CD4-positive, alpha-beta T cell treated with Interleukin-10 for 1 hour (primary cell): ENCODE measurements at places on chromosomes 5 and 9.

DNA sequence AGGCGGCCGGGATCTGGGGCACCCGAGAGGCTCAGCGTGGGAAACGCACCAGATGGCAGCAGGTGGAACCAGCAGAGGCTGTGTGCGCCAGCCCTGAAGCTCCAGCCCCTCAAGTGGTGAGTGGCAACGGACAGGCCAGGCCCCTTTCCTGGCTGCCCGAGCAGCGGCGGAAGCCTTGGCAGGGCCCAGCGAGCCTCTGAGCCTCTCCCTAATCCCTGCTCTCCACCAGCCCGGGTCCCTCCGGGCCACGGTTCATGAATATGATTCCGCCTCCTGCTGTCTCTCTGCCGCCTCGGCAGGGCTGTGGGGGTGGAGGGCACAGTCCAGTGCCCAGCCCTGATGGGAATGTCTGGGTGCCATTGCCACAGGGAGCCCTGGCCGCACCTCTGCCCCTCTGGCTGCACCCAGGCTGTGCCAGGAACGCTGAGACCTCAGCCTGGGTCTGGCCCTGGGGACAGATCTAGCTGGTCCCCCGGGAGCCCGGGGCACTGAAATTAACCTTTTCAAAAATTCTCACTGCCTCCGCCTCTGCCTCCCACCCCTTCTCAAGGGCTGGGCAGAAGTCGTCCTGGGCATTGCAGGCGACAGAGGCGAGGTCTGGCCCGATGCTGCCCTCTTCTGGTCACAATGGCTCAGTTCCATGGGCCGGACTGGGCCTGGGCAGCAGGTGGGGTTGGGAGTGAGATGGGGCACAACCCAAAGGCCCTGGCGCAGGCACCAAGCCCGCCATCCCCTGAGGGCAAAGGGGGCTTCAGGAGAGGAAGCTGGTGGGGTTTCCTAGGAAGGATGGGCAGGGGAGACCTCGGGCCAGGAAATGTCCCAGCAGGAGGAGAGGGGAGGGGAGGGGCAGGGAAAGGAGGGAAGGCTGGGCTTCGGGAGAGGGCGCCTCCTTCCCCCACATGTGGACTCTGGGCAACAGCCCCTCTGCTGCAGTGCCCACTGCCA, 20.3 kb downstream of the CCDC187 start:
- DNase-seq: peak; percentile 76

DNA sequence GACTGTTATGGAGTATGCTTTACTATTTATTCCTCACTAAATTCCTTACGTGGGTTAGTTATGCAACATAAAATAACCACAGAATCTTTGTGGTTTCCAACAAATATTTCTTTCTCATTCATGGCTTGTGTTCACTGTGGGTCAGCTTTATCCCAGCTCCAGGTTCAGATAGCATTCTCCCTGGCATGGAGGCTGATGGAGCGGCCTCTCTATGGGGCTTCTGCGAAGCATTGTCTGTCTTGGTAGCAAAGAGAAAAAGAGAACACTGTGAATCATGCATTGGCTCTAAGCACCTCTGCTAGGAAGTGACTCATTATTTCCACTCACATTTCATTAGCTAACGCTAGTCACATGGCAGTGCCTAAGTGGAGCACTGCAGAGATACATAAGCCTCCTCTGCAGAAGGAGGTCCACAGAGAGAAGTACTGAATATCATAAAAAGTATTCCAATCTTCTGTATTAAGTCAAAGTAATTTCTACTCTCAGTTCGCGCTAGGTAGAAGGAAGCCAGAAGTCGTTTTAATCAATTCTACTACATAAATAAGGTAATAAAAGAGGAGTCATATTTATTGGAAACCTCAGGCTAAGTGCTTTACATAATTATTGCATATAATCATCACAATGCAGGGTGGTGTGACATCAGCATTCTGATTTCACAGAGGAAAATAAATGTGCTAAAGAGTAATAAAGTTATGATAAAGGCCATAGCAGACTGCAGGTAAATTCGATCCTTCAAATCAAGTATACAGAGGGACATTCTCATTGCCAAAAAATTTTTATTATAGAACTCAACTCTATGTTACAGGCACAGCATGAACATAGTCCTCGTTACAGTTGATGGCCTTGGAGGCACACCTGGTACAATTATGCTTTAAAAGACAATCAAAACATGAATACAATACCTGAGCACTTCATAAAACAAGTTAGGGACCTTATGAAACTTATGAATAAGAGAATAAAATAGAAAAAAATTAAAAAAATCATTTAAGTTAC, 531.1 kb downstream of the CETN3 start:
- DNase-seq: no peak

DNA sequence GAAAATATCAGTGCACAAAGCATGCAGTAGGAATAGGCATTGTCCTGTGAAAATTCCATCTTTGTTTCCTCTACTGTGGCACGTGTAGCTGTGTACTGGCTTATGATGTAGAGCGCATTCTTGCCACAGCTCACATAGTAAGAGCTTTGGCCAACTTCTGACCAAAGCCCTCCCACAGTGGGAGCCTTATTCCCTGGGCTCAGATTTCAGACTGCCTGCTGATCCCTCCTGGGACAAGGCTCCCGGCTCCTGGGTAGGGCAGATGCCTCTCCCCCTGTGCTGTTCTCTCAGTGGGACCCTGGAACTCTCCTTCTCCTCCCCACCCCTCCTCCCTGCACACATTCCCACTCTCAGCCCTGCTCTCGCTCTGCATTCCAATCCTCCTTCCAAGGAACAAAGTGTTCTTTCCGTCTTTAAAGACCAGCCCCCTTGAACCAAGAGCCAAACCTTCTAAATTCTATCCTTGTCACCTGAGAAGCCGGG, 17.5 kb downstream of the LCP2 start:
- no peak for DNase-seq

- DNase-seq: no peak
These were observed 36.5 kb downstream of the PLEKHG4B start for GRCh38 chr5:128446-128845.

DNA sequence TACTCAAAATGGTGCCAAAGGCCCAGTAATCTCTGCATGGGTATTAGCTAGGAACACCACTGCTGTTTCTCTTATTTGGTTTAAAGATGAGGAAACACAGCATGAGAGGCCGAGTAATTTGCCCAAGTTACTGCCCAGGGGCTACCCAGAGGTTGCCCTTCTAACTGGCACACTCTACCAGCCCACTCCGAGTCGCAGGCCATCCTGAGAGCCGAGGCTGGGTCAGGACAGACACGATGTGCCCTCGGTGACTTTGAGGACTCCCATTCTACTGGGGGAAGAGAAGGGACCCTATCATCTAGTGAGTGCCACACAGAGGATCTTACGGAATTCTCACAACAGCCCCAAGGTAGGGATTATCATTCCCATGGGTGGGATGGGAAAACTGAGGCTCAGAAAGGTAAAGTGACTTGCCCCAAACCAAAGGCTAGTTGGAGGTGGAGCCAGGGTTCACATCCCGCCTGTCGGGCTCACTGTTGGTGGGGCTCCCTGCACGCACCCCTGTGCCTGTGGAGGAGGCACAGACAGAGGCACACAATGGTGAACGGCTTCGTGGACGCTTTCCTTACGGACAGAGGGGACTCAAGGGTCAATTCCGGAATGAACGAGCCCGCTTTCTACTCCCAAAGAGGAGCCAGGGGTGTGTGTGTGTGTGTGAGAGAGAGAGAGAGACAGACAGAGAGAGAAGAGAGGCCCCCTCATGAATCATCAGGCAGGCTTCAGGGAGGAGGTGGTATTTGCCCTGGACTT, 225.0 kb downstream of the MELK start:
- no peak for DNase-seq

- no peak for DNase-seq
These were observed 19.2 kb downstream of the DOCK2 start for GRCh38 chr5:169656125-169656901.

DNA sequence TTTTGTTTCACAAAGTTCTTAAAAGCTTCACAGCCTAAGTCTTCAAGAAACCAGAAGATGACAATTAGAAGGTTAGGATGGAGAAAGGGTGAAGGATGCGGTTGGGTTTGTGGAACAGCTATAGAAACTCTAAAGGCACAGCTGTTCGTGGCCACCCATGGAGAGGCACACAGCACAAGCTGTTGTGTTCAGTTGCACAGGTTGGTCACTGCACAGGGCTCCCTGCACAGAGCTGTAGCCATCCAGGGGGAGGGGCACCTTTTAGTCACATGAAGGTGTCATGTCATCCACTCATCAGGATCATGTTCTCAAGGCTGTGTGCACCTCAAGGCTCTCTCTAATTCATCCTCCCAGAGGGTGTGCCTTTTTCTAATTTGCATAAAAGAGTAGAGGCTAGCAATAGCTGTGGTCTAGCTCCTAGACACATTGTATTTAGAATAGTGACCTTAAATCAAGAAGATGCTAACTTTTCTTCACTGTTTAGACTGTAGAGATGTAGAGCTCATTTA, 5.0 kb upstream of the RASGRF2 start:
- no peak for DNase-seq

GRCh38 chr5:83967417-83967816, 246.8 kb upstream of the HAPLN1 start:
- DNase-seq: no peak

DNA sequence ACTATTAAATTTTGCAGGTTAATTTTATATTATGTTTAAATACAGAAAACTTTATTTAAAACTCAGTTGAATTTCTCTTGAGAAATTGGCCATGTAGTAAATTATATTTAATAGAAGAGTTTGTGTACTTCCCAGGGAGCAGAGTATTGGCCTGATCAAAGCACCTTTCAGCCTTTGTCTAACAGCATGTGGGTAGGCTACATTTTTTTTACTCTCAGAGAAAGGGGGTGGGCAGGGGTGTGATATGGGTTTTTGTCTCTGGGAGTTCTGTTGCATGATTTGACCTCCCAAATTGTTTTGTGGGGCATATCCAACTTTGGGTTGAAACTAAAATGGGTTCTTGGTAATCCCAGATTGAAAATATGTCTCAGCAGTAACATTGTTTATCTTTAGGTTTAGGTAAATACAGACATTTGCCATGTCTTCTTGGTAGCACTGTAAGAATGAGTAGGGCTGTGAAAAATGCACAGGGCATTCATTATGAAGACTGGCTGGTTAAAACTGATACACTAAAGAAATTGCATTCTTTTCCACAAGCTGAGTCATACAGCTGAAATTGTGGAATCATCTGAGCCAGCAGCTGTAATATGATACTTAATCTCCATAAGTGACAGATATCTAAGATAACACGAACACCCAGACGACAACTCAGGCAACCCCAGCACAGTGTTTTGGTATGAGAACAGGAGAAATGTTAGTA, 75.4 kb upstream of the CDKN2B start:
- no peak for DNase-seq

DNA sequence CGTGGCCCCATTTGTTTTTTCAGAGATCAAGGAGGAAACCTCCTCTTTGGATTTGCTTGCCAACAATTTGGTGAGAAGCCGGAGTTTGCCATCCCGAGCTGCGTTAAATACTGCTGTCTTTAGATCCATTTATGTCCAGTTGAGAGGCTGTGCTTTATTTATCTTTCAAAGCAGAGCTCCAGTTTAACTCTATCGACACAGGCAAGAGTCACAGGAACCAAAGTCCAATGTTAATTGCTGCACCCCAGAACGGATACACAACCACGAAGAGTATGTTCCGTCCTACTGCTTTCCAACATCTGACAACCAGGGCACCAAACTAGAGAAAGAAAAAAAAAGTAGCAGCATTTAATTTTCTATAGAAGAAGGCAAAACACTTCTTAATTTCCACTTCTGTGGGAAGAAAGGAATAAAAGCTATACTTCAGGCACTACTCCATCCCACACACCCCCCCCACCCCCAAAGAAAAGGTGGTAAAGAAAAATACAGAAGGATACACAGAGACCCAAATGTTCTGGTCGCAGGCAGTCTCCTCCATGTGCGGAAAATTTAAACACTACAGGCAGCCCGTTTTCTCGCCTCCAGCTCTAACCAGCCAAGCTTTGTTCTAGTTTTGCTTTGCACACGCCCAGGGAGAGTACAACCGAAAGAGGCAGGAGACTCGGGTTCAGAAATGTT, 1.1 kb downstream of the FEM1C start:
- DNase-seq: no peak

DNA sequence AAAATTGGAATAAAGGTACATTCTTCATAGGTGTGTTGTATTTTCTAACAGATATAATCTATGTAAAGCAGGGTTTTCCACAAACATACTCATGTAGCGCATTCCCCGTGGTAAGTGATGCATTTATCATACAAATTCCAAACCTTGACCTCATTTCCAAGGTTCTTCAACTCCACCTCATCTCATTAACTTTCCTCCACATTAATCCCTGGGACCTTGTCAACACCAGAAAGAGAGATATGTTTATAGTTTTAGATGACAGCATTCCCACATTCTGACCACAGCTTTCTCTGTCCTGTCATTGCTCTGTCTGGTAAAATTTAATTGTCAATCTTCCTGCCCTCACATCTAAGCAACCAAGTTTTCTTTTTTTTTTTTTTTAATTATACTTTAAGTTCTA, 415.1 kb downstream of the TMEM161B start:
- no peak for DNase-seq

- DNase-seq: no peak
These were observed 509.8 kb downstream of the DMAC1 start for GRCh38 chr9:7289773-7290172.
